ENCODE measurements at places on chromosomes 16 and 17. TPM values are rescaled to one million over a fixed set of nuclear protein-coding genes. Genes with fewer than 3 reads are reported as not detected.

CCDC200 gene
- not detected for total RNA-seq

ODF4 gene
- not detected for total RNA-seq

KRTAP2-1 gene
- total RNA-seq = not detected

DBNDD1 gene
- total RNA-seq = 15.5 TPM

CCL22 gene
- not detected for total RNA-seq

ATP2C2 gene
- not detected for total RNA-seq

CCL1 gene
- total RNA-seq = not detected

CES1 gene
- not detected for total RNA-seq

DNA sequence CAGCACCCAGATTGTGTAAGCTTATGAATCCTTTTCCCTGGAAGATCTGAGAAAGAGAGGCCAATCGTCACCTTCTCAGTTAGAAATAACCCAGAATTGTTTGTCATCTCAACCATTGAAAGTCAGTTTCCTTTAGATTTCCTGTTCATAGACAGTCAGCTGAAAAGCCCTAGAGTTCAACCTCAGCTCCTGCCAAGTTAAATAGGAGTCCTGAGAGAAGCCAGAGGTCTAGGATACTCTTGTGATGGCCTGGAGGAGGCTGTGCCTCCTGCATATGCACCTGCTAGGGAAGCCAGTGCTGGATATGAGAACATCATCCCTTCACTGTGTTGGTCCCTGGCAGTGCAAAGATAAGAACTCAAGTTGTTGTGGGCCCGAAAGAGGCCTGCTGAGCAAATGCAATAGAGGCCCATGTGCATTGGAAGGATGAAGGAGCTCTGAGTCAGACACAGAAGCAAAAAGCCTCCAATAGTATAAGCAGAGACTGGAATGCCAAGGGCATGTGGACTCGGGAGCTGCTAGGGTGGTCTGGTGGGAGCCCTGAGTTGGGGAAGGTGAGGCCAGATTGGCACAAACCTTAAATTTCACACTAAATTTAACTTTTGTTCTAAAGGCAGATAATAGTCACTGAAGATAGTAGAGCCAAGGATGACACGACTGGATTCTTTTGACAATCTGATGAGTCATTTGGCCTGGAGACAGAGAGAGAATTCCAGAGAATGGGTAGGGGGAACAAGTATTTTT lies 520.9 kb upstream of the CDH5 start:
- DNase-seq = no peak

GRCh38 chr16:16143038-16143763 lies 80.1 kb downstream of the ABCC6 start:
- DNase-seq = no peak

DNA sequence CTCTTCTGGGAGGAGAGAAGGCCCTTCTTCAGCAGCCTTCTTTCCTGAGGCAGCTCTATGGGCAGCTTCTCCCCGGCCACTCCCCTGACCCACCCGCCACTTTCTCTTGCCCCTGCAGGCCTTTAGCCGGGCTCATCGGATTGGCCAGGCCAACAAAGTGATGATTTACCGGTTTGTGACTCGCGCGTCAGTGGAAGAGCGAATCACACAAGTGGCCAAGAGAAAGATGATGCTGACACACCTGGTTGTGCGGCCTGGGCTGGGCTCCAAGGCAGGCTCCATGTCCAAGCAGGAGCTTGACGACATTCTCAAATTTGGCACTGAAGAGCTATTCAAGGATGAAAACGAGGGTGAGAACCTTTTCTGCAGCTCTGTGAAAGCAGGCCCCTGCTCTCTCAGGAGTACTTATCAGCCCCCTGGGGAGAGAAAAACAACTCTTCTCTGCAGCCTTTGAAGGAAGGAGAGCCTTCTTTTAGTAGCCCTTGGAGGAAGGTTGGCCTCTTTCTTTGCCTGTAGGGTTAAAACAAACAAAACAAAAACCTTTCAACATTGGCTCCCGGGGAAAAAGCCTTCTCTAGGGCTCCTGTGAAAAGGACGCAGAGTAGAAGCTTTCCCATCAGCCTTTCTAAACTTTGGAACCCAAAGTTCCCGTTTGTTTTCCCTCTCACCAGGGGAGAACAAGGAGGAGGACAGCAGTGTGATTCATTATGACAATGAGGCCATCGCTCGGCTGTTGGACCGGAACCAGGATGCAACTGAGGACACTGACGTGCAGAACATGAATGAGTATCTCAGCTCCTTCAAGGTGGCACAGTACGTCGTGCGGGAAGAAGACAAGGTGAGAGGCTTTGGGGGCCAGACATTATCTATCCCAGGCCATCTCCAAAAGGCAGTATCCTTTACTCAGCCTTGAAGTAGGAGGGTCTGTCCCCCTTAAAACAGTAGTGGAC lies 12.7 kb downstream of the RNF227 start:
- no peak for DNase-seq

DNA sequence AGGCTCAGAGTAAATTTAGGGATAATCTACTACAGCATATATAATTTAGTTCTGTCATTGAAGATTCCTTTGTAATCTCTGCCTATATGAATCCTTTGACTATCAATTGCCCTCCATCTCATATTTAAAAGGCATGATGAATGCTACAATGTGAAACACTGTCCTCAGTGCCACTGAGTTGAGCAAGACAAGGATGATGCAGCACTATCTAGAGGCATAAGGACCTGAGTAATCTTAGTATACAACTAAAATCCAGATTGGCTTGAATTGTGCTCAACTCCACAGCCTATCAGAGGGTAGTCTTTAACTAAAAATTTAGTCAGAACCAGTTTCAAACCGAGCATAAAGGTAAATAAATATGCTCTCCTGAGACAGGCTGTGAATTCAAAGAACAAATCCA lies 11.6 kb upstream of the STRADA start:
- no peak for DNase-seq

- DNase-seq = no peak
Measured at GRCh38 chr17:13273806-13274205, 256.0 kb upstream of the ELAC2 start.

- DNase-seq = no peak
Measured at GRCh38 chr17:39671651-39672521, 3.6 kb downstream of the PNMT start.

GRCh38 chr17:77727037-77727615 lies 231.4 kb upstream of the TNRC6C start:
- no peak for DNase-seq

DNA sequence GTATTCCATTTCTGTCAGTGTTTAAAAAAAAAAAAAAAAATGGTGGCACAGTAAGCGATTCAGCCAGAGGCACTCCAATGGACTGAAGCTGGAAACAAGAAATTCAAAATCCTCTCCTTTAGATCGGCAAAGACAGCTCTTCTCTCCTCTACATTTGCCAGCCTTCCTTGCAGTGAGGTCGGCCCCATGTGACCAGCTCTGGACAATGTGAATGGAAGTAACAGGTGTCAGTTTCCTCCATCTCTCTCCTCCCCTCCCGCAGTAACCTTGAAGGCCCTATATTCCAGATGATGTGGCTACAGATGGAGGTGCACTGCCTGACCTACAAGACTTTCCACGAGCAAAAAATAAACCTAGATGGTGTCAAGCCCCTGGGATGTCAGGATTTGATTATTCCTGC lies 15.0 kb downstream of the CUEDC1 start:
- no peak for DNase-seq

DNA sequence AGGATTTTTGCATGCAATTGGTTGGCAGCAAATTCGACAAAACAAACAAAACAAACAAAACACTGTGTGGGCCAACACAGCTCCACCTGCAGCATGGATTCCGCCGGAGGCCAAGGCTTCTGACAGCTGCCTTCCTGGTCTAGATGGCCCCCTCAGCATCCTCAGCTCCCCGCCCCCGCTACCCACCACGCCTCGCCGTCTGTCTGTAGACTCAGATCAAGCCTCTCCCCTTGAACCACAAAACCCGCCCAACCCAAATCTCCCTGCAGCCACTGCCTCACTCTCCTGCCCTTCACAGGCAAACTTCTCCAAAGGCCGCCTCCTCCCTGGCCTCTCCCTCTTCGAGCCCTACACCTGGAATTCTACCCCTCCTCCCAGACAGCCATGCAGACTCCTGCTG lies 57.9 kb downstream of the RTN4RL1 start:
- DNase-seq = no peak
